ENCODE measurements at places on chromosomes 2 and 18.

- H3K27me3 ChIP-seq = no peaks in the 10 kb centered on the region
- H3K4me3 ChIP-seq = no peak overlapping the region
- no peak overlapping the region for H3K27ac ChIP-seq
Observed at GRCh38 chr18:21262979-21263378, 20.9 kb downstream of the GREB1L start.

DNA sequence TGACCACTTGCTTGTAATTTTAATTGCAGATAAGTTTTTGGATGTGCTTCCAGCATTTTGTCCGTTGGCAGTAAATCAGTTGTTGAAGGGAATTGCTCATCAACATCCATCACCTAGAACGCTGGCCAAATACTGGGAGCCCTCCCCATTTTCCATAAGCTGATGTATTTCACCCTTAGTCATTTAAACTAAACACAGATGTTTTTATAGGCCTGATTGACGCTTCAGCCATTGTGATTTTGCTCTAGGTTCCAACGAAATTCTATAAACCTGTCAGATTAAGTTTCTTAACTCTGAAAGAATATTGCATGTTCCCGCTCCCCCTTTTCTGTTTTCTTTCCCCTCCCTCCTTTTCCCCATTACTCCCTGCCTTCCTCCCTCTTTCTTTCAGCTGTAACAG, 1.0 kb upstream of the RPRM start:
- H3K4me3 ChIP-seq = peak overlapping the region; percentile 44
- H3K27me3 ChIP-seq = peaks cover 50% of the 10 kb centered on the region
- DNase-seq = no peak
- no peaks in the 10 kb centered on the region for H3K36me3 ChIP-seq

- DNase-seq = no peak
- H3K4me3 ChIP-seq = no peak overlapping the region
- no peaks in the 10 kb centered on the region for H3K4me1 ChIP-seq
- no peaks in the 10 kb centered on the region for H3K36me3 ChIP-seq
- H3K27ac ChIP-seq = no peak overlapping the region
Observed at GRCh38 chr2:140597205-140597604, 1533.6 kb downstream of the LRP1B start.

DNA sequence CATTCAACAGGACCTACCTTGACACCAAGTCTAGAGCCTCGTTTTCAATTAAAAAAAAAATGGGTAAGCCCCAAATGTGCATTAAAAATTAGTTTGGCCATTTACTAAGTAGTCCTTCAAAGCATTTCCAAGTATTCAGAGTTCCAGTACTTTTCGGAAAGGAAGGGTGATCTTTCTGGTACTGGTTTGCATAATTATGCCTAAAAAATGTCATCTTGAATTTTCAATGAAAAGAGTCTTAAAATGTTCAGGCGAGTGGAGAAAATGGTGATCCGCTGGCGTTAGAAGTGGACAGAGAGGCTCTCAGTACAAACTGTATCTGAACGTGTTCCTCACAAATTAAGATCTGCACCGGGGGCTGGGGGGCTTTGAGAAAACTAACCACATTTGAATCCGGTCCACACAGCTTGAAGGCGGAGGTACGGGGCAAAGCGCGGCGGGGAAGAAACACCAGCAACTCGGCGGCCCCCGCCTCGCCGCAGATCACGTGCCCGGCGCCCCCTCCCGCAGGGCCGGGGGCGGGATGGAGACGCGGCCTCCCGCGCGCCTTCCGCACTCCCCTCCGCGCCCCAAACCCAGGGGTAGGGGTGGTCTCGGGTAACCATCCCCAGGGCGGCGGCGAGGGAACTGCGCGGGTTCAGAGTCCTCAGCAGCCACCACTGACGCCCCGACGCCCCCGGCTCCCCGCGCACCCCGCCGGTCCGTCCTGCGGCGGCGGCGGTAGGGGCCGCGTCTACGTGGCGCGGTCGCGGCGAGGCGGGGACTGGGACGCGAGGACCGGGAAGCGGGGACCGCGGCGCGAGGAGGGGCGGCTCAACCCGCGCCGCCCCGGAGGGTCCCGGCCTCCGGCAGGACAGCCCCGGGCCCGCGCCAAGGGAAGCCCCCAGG, 564 bp downstream of the LPIN2 start:
- H3K4me1 ChIP-seq = peaks cover 45% of the 10 kb centered on the region
- peaks cover 20% of the 10 kb centered on the region for H3K36me3 ChIP-seq
- peaks cover 13% of the 10 kb centered on the region for H3K27me3 ChIP-seq
- peak overlapping the region; percentile 93 for H3K4me3 ChIP-seq

DNA sequence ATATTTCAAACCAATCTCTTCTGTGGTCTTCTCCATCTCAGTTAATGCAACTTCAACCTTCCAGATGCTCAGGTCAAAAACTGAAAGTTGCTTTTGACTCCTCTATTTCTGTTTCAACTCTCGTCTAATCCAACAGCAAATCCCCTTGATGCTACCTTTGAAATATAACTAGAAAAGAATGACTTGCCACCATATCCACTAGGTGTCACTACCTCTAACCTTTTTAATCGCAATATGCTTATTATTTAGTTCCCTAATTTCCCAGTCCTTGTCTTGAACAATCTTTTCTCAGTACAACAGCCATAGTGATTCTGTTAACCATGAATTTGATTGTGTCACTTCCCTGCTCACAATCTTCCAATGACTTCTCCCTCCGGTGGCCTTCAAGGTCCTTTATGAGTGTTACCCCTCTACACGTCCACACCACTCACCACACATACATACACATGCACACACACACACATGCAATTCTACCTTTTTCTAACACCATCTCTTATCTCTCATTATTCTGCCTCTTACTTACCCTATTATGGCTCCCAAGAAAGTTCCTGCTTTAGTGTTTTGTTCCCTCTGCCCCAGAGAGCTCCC, 245.5 kb upstream of the KCNJ3 start:
- no peaks in the 10 kb centered on the region for H3K27me3 ChIP-seq
- no peak overlapping the region for H3K4me3 ChIP-seq
- H3K27ac ChIP-seq = no peak overlapping the region
- H3K36me3 ChIP-seq = no peaks in the 10 kb centered on the region

DNA sequence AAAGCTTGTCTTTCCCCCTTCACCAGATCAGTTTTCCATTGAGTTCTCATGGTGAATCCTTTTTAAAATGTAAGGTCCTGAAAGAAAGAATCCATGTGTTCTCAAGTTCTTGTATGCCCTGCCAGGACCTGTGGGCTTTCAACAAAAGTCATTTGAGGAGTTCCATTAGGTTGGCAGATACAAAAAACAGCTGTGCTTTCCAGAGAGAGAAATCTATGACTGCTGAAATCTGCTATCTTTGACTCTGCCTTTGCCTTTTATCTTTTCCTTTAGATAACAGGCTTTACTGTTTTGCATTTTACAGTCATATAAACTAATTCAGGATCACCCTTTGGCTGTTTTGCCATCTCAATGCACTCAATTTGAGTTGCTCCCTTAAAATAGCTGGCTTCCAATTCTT, 59.7 kb downstream of the CXCR4 start:
- H3K27ac ChIP-seq = no peak overlapping the region
- no peaks in the 10 kb centered on the region for H3K36me3 ChIP-seq
- H3K27me3 ChIP-seq = no peaks in the 10 kb centered on the region
- no peak overlapping the region for H3K4me3 ChIP-seq
- peaks cover 16% of the 10 kb centered on the region for H3K4me1 ChIP-seq
- DNase-seq = no peak

DNA sequence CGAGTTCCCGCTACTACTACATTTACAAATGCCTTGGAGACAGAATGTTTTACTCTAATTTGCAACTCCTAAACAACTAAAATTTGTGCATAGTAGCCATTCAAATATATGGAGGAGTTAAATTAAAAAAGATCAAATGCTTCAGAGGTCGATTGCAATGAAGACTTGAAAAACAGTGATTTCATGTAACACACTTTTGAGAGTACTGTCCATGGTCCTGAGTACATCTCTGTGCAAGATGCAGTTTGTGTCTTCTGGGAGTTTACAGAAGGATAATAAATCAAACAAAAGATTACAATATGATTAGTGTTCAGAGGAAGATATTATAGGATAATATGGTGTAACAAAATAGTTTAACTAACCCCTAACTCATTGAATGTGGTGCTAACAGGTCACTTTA, 894.7 kb downstream of the TMEM182 start:
- DNase-seq = no peak
- no peaks in the 10 kb centered on the region for H3K27me3 ChIP-seq
- no peak overlapping the region for H3K27ac ChIP-seq
- no peaks in the 10 kb centered on the region for H3K36me3 ChIP-seq

GRCh38 chr2:3207091-3207491, 170.5 kb downstream of the EIPR1 start:
- no peak for DNase-seq
- H3K4me1 ChIP-seq = peaks cover 9% of the 10 kb centered on the region
- no peak overlapping the region for H3K4me3 ChIP-seq
- no peak overlapping the region for H3K27ac ChIP-seq
- H3K27me3 ChIP-seq = no peaks in the 10 kb centered on the region
- H3K36me3 ChIP-seq = peaks cover 13% of the 10 kb centered on the region

- DNase-seq = no peak
- no peak overlapping the region for H3K27ac ChIP-seq
- peaks cover 18% of the 10 kb centered on the region for H3K4me1 ChIP-seq
- peaks cover 33% of the 10 kb centered on the region for H3K36me3 ChIP-seq
Observed at GRCh38 chr18:9130806-9131205, 5.8 kb upstream of the ANKRD12 start.

- no peak overlapping the region for H3K27ac ChIP-seq
- H3K27me3 ChIP-seq = no peaks in the 10 kb centered on the region
- H3K4me3 ChIP-seq = no peak overlapping the region
- H3K4me1 ChIP-seq = peaks cover 13% of the 10 kb centered on the region
- no peaks in the 10 kb centered on the region for H3K36me3 ChIP-seq
- DNase-seq = peak; percentile 34
Observed at GRCh38 chr2:217798743-217799562, 203.8 kb downstream of the TNS1 start.

DNA sequence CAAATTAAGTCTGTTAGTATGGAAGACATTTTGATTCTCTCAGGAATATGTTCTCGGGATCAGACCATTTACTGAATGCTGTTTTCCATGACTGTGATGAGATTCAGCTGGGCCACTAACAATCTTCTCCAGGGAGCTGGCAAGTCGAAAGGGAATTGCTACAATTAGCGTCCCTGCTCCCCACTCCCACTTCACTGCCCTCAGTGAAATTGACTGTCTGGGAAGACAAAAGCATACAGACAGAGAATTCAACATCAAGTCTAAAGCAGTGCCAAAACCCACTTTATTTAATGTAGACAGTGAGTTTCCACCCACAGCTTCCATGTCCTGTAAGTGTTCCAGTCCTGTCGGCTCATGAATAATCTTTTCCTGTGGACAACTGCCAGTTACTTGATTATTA, 34.0 kb upstream of the COL3A1 start:
- DNase-seq = no peak
- no peaks in the 10 kb centered on the region for H3K36me3 ChIP-seq
- no peak overlapping the region for H3K4me3 ChIP-seq
- peaks cover 6% of the 10 kb centered on the region for H3K4me1 ChIP-seq
- no peaks in the 10 kb centered on the region for H3K27me3 ChIP-seq

DNA sequence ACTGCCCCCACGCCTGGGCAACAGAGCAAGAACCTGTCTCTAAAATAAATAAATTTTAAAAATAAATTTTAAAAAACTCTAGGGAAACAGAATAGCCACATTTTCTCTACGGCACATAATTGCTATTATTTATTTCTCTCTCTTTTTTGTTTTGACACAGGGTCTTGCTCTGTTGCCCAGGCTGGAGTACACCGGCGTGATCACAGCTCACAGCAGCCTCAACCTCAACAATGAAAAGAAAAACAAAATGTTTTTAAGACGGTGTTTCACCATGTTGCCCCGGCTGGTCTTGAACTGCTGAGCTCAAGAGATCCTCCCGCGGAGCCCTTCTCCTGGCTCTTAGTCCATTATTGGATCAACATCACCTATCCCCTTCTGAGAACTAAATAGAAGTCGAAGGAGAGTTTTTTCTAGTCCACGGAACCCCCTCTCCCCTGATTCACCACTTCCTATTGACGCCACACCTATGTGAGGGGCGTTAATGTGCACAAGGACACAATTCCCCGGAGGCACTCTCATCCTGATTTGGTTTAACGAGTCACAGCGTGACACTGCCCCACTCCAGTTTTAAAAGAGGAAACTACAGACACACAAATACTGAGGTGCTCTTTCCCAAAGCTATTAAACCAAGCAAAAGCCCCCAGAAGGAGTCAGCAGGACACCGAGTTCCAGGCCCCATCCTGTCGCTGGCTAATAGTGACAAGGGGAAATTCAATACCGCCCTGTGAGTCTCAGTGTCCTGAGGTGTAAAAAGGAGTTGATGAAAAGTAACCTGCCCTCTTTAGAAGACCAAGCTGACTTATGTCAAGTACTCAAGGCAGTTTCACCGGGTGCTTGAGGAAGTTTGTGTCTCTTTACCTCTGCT, 1.1 kb downstream of the NPC1 start:
- no peak for DNase-seq
- peaks cover 12% of the 10 kb centered on the region for H3K27me3 ChIP-seq
- H3K27ac ChIP-seq = peak overlapping the region; percentile 99
- H3K4me1 ChIP-seq = peaks cover 37% of the 10 kb centered on the region

GRCh38 chr2:1659951-1660565, 84.3 kb downstream of the PXDN start:
- H3K27ac ChIP-seq = no peak overlapping the region
- H3K36me3 ChIP-seq = no peaks in the 10 kb centered on the region
- H3K4me3 ChIP-seq = no peak overlapping the region
- no peaks in the 10 kb centered on the region for H3K4me1 ChIP-seq
- peak; percentile 57 for DNase-seq
- no peaks in the 10 kb centered on the region for H3K27me3 ChIP-seq

DNA sequence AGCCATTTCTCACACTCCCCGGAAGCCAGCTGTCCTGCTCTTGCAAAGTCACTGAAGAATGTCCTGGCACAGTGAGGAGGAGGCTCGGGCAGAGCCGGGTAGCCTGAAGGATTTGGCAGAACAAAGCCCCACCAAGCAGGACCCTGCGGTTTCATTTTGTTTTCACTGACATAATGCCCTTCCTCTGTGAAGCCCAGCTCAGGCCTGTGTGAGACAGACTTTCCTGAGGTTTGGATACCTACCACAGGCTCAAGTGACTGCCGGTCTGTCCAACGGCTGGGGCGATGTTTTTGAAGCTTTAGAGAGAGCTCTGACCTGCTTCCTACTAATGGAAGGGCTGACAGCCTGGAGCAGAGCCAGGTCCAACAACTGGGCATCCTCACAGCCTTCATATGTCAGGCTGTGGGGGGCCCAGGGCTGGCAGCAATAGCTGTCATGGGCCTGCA, 99.8 kb upstream of the FZD7 start:
- H3K36me3 ChIP-seq = no peaks in the 10 kb centered on the region
- DNase-seq = no peak
- peak overlapping the region; percentile 36 for H3K27ac ChIP-seq
- peaks cover 7% of the 10 kb centered on the region for H3K27me3 ChIP-seq
- peak overlapping the region; percentile 31 for H3K4me3 ChIP-seq

- H3K27me3 ChIP-seq = no peaks in the 10 kb centered on the region
- no peak overlapping the region for H3K4me3 ChIP-seq
- H3K36me3 ChIP-seq = no peaks in the 10 kb centered on the region
- DNase-seq = no peak
- H3K27ac ChIP-seq = no peak overlapping the region
- H3K4me1 ChIP-seq = peaks cover 55% of the 10 kb centered on the region
Observed at GRCh38 chr2:55114597-55114996, 64.3 kb upstream of the RTN4 start.

Measured in type B pancreatic cell (in vitro differentiated cells).